ENCODE measurements at places on chromosomes 6 and 20.
A peak's percentile ranks its signal among the peaks of the same experiment; 100 is the strongest.

DNA sequence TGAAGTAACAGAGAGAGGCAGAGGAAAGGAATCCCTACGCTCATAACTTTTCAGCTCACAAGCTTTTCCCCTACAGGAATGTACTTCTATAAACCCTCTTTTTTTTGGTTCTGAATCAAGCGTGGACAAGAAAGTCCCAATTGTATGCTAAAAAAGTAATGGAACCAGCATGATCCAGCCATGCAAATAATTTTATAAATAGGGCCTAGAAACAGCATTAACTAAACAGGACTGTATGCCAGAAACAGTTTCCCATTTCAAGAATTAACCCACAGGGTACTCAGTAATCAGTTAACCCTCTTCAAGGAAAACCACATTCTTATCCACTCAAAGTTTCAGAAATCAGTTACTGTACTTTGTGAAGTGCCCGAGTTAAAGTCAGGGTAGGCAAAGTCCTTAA lies 87.0 kb upstream of the HMGCLL1 start:
- no peaks in the 10 kb centered on the region for H3K4me1 ChIP-seq
- no peak overlapping the region for H3K27ac ChIP-seq
- no peaks in the 10 kb centered on the region for H3K36me3 ChIP-seq
- no peaks in the 10 kb centered on the region for H3K27me3 ChIP-seq
- DNase-seq = no peak

GRCh38 chr20:50931306-50932015 lies at the start of gene ADNP:
TSS of gene ADNP (minus strand) at chr20:50931437. CDS start at chr20:50903996, 27,441 bp downstream.
- H3K27me3 ChIP-seq = no peaks in the 10 kb centered on the region
- peaks cover 25% of the 10 kb centered on the region for H3K36me3 ChIP-seq
- H3K27ac ChIP-seq = peak within 1 kb of the TSS; percentile 100

GRCh38 chr6:35415065-35415891 lies 36.9 kb upstream of the FANCE start:
- peak; percentile 8 for DNase-seq
- H3K36me3 ChIP-seq = peaks cover 13% of the 10 kb centered on the region
- no peak overlapping the region for H3K4me3 ChIP-seq
- no peak overlapping the region for H3K27ac ChIP-seq
- H3K27me3 ChIP-seq = no peaks in the 10 kb centered on the region

- no peak overlapping the region for H3K27ac ChIP-seq
- H3K4me1 ChIP-seq = no peaks in the 10 kb centered on the region
- no peak for DNase-seq
- H3K36me3 ChIP-seq = no peaks in the 10 kb centered on the region
Observed at GRCh38 chr20:31979713-31980426, 11.9 kb downstream of the XKR7 start.

- peaks cover 26% of the 10 kb centered on the region for H3K27me3 ChIP-seq
- no peak for DNase-seq
- no peaks in the 10 kb centered on the region for H3K36me3 ChIP-seq
- no peak overlapping the region for H3K27ac ChIP-seq
- no peaks in the 10 kb centered on the region for H3K4me1 ChIP-seq
Observed at GRCh38 chr20:46975976-46976375, 81.3 kb downstream of the EYA2 start.

DNA sequence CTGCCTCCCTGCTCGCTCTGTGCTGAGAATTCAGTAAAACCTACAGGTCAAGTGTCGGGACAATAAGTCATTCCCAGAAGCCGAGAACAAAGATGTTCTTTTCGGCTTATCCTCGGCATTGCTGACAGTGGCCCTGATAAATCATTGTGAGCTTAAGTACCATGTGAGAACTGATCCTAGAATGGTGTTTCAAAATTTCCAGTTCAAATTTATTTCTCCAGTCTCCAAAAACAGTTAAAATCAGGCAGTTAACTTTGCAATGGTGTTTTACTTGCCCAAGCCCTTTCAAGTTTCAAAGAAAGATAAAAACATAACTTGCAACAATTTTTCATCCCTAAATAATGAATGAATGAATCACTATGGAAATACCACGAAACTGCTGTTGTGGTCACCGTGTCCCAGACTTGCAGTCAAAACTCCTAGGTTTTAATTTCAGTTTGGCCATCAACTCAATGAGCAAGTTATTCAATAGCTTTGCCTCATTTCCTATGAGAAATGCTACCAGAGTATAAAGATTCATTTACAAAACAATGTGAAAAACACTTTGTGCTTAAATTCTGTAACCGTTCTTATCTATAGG lies 4.3 kb downstream of the ATP5F1E start:
- peaks cover 29% of the 10 kb centered on the region for H3K4me1 ChIP-seq
- no peak overlapping the region for H3K4me3 ChIP-seq
- no peaks in the 10 kb centered on the region for H3K27me3 ChIP-seq
- DNase-seq = no peak
- no peak overlapping the region for H3K27ac ChIP-seq

DNA sequence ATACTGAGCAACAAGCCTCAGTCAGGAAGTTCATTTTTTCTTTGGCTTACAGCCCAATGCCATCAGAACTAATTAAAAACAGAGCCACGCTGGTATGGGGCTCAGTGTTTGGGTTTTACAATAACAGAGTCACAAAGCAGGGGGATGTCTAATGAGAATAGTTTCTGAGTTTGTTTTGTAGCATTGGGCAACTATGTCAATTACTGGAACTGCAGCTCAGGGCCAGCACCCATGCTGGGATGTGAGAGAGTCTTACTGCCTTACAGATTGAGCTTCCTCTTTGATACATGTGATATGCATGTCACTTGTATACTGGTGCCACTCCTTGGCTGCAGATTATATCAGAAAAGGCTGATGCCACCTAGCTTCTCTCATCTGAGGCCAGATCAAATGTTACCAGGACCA lies 117.6 kb downstream of the TFAP2B start:
- H3K36me3 ChIP-seq = no peaks in the 10 kb centered on the region
- DNase-seq = no peak
- no peaks in the 10 kb centered on the region for H3K27me3 ChIP-seq
- H3K4me1 ChIP-seq = no peaks in the 10 kb centered on the region
- no peak overlapping the region for H3K4me3 ChIP-seq

DNA sequence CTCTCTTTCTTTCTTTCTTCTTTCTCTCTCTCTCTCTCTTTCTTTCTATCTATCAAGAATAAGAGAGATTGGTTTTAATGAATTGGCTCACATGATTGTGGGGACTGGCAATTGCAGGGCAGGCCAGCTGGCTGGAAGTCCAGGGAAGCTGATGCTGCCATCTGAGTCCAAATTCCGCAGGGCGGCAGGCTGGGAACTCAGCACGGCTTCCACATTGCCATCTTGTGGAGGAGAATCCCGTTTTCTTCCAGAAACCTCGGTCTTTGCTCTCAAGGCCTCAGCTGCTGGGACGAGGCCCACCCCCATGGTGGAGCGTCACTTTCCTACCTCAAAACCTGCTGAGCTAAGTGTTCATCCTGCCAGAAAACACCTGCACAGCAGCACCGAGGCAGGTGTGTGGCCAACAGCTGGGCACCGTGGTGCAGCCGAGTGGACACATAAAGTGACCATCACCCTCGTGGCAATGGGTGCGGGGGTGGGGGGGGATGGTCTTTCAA lies 58.8 kb upstream of the SLCO4A1 start:
- H3K27me3 ChIP-seq = no peaks in the 10 kb centered on the region
- H3K4me3 ChIP-seq = no peak overlapping the region
- no peaks in the 10 kb centered on the region for H3K36me3 ChIP-seq
- H3K4me1 ChIP-seq = no peaks in the 10 kb centered on the region
- DNase-seq = no peak

GRCh38 chr6:101826269-101826668 lies 432.8 kb downstream of the GRIK2 start:
- no peaks in the 10 kb centered on the region for H3K27me3 ChIP-seq
- DNase-seq = no peak
- H3K4me3 ChIP-seq = no peak overlapping the region
- H3K27ac ChIP-seq = no peak overlapping the region
- no peaks in the 10 kb centered on the region for H3K4me1 ChIP-seq
